ENCODE measurements at places on chromosomes 6 and 20.

GRCh38 chr20:36311854-36312723, 6.0 kb downstream of the DLGAP4 start:
- no peak for DNase-seq

GRCh38 chr6:6221787-6222535, 98.5 kb downstream of the F13A1 start:
- peak; percentile 41 for DNase-seq

DNA sequence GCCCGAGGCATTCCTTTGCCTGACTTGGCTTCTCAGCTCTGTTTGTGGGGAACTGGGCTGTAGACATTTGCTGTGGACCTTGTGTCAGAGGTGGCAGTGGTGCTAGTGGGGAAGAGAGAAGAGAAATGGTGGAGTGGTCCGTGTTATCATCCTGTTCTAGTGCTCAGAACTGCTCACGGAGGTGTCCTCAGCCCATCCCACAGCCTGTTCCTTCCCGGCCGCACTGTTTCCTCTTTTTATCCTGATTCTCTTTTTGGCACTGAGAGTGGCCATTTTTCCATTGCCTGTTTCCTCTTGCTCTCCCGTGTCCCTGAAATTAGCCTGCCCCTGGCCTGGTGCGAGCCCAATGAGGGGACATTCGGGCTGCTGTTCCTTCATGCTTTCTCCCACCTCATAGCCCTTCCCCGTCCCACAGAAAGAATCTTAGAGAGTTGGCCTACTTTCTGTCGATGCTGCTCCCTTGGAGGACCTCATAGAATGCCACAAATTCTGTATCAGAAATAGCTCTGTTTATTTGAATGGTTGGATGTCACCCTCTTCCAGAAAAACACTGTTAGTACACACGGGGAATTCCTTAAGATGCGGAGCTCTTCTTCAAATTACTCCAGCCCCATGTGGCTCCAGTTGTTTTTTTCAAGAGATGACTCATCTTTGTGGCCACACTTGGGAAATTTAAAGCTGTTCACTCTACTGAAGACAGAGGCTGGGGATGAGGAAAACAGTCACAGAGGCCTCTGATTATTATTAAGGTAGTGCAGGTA, 26.1 kb downstream of the FARS2 start:
- DNase-seq = no peak

GRCh38 chr6:38095054-38095453, 275.5 kb downstream of the ZFAND3 start:
- no peak for DNase-seq

DNA sequence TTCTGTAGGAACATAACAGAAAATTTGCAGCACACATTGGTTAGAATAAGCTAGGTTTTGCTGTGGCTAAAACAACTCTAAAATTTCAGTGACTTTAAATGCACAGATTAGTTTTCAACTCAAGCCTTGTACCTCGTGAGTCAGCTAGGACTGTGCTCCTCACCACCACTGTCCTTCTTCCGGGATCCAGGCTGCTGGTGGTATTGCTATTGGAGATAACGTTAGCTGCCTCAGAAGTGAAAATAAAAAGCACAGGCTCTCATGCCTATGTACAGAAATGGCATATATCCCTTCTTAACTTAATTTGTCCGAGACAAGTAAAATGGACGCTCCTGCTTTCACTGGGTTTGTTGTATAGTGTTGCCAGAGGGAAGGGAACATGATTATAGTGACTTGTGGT, 931.1 kb upstream of the EYS start:
- DNase-seq = no peak

- DNase-seq = no peak
These were observed 71.3 kb downstream of the MKKS start for GRCh38 chr20:10362674-10363073.

GRCh38 chr6:41200296-41200900, 551 bp downstream of the TREML2 start:
- DNase-seq = no peak

- no peak for DNase-seq
These were observed 348 bp upstream of the PYGB start for GRCh38 chr20:25247518-25247955.

GRCh38 chr20:34626992-34627391, 49.9 kb downstream of the PIGU start:
- DNase-seq = no peak

- DNase-seq = no peak
These were observed 52.7 kb downstream of the EBF4 start for GRCh38 chr20:2745060-2745910.

GRCh38 chr6:157659536-157660271, 163.3 kb upstream of the SNX9 start:
- no peak for DNase-seq

GRCh38 chr6:131129689-131130553, 5.3 kb upstream of the AKAP7 start:
- no peak for DNase-seq

DNA sequence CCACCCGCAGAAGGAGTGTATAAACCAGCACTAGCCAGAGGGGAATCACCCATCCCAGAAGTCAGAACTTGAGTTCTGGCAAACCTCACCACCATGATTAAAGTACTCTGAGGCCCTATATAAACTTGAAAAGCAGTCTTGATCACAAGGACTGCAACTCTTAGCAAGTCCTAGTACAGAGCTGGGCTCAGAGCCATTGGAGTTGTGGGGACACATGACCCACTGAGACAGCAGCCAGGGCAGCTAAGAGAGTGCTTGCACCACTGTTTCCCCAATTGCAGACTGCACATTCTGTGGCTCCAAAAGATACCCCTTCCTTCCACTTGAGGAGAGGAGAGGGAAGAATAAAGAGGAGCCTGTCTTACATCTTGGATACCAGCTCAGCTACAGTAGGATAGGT, 4.7 kb upstream of the MCM9 start:
- DNase-seq = no peak

- DNase-seq = no peak
These were observed 650.0 kb downstream of the UTRN start for GRCh38 chr6:144935181-144935580.

- no peak for DNase-seq
These were observed 226.1 kb downstream of the OTOR start for GRCh38 chr20:16974080-16974854.

DNA sequence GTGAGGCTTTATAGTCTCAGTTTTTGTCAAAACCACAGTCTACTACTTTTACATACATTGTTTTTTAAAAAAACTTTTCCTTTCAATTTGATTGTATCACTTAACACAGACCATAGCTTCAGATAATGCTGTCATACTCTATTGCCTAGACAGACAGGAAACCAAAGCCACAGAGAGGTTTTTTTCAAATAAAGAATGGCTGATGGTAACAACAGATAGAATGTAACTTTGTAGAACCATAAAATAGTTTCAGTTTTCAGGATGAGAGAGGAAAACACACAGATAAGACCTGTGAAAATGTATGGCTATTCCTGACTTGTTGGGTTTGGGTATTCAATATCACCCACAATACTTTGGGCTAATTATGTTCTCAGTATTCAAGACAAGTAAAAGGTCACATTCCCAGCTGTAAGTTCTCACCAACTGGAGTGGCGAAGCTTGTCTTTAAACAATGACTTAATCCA, 94.0 kb downstream of the ADGRG6 start:
- no peak for DNase-seq

GRCh38 chr6:14287707-14288106, 170.1 kb downstream of the CD83 start:
- DNase-seq = no peak

- no peak for DNase-seq
These were observed 34.1 kb upstream of the SLC35D3 start for GRCh38 chr6:136887953-136888352.

- no peak for DNase-seq
These were observed 3.5 kb downstream of the SIRPA start for GRCh38 chr20:1898482-1899240.

GRCh38 chr6:13188306-13188705, 140.0 kb downstream of the TBC1D7 start:
- no peak for DNase-seq

DNA sequence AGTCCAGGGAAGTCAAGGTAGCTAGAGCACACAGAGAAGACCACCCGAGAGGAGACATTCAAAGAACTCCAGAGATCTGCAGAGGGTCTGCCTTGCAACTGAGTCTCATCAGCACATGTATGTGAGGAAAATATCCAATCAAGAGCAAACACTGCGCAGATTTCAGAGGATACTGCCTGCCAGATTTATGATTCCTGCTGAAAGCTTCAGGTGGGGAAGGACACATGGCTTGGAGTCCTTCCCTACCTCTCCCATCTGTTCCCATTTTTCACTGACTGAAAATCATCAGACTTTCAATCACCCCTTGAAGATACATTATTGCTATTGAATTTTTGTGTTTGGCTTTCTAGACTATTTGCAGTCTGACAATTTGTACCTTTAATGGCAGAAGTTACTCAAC, 7.6 kb upstream of the KIAA1586 start:
- no peak for DNase-seq

DNA sequence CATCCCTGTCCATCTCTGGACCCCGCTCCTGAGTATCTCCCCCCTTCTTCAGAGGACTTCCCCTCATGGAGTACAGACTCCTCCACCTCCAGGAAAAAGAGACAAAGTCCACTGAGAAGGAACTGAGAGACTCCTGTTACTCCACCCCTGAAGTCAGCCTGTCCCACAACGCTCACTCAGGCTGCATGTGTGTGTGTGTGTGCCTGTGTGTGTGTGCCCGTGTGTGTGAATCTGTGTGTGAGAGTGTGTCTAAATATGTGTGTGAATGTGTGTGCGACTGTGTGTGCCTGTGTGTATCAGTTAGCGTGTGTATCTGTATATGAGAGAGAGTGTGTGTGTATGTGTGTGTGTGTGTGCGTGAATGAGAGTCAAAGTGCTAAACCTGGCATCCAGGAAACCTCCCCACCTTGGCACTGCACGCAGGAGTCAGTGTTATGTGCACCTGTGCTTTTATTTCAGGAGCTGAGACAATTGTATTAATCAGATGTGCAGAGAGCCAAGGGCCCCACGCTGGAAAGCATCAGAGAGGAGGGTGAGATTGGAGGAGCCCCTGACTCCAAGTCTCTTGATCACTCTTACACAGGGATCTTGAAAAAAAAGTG, 39.0 kb downstream of the HLA-A start:
- DNase-seq = no peak

DNA sequence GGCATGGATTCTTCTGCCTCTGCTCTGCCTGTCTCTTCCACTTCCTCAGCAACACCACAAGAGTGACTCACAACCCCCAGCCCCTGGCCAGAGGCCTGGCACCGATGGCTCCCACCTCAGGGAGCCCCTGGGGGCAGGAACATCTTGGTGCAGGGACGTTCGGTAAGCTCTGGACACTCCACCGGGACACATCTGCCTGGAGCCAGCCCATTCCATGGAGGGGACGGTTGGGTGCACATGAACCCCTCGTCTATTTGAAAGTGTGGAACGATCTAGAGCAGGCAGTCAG, 246.5 kb downstream of the ERMARD start:
- DNase-seq = no peak

DNA sequence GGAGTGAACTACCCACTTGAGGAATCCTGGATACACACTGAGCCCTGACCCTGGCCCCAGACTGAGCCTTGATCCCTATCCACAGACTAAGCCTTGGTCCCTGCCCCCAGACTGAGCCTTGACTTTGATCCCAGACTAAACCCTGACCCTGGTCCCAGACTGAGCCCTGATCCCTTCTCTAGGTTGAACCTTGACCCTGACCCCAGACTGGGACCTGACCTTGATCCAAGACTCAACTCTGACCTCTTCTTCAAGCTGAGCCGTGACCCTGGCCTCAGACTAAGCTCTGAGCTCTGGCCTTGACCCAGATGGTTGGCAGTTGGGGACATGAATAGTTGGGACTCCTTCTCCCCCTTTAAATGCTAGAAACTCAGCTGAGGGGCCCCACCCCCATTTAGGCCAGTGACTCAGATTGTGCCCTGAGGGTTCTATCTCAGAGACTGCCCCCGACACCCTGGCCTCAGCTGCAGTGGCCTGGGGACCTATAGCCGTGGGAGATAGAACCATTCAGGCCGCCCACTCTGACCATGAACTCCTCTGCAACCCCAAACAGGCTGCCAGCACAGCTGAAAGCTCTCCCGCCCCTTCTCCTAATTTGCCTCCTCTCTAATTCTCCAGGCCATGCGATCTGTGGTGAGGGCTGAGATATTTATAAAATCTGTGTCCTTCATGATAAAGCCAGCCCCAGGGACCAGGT, 84.7 kb downstream of the DLGAP4 start:
- no peak for DNase-seq

DNA sequence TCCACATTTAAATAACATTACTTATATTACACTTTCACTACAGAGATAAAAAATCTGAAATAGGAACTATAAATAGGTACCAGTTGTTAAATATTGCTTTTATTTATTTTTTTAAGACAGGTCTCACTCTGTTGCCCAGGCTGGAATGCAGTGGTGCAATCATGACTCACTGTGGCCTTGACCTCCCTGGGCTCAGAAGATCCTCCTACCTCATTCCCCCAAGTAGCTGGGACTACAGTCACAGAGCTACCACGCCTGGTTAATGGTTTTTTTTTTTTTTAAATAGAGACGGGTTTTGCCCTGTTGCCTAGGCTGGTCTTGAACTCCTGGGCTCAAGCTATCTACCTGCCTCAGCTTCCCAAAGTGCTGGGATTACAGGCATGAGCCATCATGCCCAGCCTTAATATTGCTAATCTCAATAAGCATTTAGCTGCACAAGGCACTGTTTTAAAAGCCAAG, 17.3 kb downstream of the EEF1E1 start:
- no peak for DNase-seq

GRCh38 chr6:16205377-16206144, 32.8 kb upstream of the GMPR start:
- no peak for DNase-seq

DNA sequence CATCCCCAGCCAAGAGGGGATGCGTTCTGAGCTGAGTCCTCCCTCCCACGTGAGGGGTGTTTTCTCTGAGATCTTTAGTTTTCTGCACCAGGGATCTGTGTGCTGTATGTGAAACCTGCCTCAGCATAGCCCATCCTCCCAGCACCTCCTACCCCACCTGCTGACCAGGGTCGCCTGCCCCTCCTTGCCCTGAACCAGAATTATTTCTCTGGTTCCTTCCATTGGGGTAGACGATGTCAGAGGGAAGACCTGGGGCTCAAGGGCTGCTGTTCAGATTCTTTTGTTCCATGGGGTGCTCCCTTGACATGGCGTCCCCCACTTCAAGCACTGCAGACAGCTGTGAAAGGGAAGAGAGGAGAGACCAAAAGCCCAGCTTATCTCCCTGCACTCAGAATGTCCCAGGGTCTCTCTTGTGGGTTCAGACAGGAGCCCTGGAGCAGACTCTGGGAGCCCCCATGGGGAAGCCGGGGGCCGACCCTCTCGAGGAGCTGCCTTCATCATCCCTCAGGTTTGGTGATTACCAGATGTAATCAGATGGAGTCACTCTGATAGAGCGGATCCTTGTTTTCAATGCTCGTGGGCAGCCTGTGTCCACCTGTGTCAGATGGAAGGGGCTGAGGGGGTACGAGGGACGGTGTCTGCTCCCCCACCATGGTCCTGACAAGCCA, 74.3 kb downstream of the ERMARD start:
- DNase-seq = no peak

DNA sequence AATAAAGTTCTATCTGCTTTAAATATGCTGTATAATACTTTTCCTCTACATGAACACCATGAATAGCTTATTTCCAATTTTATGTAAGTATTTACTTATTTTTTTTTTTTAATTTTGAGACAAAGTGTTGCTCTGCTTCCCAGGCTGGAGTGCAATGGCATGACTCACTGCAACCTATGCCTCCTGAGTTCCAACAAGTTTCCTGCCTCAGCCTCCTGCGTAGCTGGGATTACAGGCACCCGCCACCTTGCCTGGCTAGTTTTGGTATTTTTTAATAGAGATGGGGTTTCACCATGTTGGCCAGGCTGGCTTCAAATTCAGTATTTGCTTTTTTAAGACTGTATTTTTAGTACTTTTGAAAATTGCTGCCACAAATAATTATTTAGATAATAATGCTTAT, 1365.9 kb downstream of the GRIK2 start:
- DNase-seq = no peak

All from NCI-H1930 (cell line).